Renal cortical epithelial cell (primary cell): ENCODE measurements at places on chromosomes 4 and X.

DNA sequence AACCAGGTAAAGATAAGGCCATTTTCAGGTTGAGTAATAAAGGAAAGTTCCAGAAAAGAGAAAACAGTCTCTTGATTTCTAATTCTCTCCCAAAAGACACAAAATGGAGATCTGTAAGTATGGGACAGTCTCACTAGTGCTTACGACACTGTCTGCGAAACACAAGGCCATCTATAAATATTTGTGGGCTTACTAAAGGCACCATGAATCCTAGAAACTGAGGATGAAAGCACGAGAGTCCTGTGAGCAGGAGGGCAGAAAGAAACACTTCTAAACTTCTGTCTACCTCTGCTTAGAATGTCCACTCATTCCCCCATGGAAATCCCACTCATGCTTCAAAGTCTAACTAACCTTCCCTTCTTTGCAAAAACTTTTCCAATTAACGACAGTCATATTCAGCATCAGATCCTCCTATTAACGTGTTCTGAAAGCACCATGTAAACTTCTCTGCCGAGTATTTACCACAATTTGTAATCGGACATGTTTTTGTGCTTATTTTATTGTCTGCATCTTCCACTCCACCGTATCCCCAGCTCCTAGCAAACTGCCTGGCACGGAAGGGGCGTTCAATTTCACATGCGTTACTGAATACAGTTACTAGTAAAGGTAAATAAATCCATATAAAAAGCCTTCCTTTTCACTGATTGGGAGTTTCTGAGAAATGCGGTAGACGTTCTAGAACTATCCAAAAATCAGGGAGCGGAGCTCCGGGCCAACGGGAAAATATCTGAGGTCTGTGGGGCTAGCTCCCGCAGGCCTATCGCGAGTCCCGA is 665 bp downstream of the PSMD10 start:
- DNase-seq = peak; percentile 33

DNA sequence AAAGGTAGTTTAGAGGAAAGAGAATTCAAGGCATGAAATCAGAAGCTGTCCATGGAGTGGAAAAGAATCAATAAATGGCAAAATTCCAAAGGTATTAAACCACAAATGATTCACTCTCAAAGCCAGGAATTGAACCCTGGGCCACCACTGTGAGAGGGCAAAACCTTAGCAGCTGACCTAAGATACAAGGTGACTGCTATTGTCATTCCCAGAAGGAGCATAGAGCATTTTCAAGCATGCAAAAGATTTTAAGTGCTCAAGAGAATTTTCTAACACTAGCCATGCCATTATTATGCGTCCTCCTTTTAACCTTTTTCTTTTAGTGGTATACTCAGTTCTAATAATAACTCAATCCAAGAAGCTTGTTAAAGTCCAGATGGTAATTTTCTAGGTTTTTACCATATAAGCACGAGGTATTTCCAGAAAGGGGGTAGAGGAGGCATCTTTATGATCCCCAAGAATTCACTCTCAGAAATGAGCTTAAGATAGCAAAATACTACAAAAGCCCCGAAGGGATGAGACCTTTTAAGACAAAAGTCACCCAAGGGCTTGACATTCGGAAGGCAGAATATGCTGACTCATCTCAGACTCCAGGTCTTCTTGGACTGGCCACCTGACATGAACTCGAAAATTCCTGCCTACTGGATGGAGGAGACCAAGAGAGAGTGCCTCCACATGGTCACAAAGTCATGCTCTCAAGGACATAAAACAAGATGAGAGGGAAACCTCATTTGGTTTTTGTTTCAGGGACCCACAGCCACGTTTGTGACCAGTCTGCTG is 13.8 kb upstream of the PAGE5 start:
- no peak for DNase-seq

- peak; percentile 98 for DNase-seq
Measured at GRCh38 chr4:24210332-24210902, 320.6 kb upstream of the PPARGC1A start.

DNA sequence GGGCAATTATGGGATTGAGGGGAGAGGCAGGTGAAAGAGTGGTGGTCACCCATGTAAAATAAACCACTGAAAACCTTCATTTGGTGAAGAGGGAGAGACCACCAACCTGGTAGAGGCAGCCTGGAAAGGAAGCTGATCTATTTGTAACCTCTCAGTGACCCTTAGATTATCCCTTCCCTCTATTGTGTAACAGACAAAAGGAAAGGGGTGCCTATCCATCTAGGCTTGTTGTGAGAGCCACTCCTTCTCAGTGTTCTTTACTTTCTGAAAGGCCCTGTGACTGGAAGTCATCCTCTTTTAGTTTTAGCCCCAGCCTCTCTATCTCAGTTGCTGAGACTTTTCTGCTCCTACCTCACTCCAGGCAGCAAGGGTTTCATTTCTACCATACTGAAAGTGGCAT is 142.4 kb downstream of the TMEM164 start:
- no peak for DNase-seq

- DNase-seq = no peak
Measured at GRCh38 chr4:40253906-40254305, 57.1 kb downstream of the RHOH start.

DNA sequence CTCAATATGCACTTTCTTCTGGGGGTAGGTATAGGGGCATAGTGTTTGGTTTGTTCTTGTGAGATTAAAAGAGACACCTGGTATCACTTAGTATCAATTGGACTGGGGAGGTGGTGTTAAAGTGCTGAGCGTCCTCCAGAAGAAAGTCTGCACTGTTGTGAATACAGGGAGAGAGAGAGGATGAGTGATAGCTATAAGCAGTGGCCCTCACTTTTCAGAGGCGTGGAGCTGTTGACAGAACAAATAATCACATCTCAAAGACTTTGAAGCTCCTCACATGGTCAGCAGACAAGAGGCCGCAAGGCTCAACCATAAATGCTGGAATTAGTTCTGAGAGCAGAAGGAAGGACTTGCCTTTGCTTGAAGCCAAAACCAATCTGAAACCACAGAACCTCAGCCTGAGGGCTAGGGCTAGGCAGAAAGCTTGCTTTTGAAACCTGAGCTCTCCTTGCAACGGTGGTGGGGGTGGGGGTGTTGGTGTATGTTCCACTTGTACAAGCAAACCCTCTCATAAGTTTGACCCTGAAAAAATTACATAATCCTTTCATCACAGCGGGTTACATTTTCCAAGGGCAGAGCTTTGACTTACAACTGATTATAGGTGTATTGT is 123.2 kb upstream of the SCML1 start:
- DNase-seq = peak; percentile 80

DNA sequence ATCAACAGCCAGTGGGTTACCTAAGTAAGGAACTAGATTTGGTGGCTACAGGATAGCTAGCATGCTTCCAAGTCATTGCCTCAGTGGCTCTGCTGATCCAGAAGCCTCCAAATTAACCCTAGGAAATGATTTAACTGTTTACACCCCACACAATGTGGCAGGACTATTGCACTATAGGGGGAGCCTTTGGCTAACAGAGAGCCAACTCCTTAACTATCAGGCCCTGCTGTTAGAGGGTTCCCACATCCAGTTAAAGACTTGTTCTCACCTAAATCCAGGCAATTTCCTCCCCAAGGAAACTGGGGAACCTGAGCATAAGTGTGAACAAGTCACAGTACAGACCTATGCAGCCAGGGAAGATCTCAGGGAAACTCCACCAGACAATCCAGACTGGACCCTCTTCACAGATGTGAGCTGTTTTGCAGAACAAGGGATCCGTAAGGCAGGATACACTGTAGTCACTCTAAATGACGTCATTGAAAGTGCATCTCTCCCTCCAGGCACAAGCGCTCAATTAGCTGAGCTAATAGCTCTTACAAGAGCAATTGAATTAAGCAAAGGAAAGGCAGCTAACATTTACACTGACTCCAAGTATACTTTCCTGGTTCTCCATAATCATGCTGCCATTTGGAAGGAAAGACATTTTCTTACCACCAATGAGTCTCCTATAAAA is 185.3 kb upstream of the SPOCK3 start:
- no peak for DNase-seq

DNA sequence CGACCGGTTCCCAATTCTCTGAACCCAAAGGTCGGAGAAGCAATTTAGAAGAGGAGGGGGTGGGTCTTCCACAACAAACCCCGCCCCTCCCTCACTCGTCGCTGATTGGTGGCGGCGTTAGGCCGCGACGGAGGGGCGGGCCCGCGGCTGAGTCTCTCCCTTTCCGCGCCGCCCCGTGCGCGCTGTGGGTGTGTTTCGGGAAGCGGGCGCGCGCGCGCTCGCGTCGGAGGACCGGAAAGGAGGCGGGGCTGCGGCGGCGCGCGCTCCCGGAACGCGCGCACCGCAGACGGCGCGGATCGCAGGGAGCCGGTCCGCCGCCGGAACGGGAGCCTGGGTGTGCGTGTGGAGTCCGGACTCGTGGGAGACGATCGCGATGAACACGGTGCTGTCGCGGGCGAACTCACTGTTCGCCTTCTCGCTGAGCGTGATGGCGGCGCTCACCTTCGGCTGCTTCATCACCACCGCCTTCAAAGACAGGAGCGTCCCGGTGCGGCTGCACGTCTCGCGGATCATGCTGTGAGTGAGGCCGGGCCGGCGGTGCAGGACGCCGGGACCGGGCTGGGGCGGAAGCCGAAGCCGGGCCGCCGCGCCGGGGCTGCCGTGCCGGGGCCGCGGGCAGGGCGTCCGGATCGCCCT is at the start of gene SPCS3:
TSS of gene SPCS3 (plus strand) at position 263 of the 636 bp plus-strand sequence. CDS start at position 374, 111 bp downstream.
- peak; percentile 76 for DNase-seq

DNA sequence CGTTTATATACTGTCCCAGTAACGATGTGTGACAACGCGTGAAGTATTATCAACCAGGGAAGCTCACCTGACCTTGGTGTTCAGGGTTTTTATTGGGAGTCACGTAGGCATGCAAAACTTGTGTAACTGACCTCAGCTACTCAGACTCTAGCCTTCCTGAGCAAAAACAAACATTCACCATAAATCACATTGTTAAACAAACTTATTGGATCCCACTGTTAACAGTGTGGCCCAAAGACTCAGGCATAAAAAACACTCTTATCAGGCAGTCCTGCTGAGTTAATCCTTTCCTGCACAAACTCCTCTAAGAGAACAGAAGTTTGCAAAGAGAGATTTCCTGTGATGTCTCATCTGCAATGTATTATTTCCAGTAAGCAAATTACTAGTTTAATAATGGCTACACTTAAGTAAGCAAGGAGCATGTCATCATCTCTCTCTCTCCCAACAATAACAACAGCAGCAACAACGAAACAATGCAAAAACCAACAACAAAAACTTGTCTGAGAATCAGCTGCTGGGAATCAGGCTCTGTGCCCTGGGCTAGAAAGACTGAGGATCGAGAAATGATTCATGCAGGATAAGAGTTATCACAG is 12.0 kb downstream of the GAGE1 start:
- no peak for DNase-seq

DNA sequence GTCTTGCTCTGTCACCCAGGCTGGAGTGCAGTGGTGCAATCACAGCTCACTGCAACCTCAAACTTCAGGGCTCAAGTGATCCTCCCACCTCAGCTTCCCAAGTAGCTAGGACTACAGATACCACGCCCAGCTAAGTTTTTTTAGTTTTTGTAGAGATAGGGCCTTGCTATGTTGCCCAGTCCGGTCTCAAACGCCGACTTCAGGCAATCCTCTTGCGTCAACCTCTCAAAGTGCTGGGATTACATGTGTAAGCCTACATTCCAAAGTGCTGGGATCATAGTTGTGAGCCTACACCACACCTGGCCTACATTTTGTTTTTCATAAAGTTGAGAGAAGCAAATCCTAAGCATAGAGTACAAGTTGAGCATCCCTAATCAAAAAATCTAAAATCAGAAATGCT is 42.2 kb downstream of the SMARCA5 start:
- DNase-seq = no peak

- peak; percentile 41 for DNase-seq
Measured at GRCh38 chr4:152862608-152863007, 73.5 kb upstream of the FHDC1 start.

DNA sequence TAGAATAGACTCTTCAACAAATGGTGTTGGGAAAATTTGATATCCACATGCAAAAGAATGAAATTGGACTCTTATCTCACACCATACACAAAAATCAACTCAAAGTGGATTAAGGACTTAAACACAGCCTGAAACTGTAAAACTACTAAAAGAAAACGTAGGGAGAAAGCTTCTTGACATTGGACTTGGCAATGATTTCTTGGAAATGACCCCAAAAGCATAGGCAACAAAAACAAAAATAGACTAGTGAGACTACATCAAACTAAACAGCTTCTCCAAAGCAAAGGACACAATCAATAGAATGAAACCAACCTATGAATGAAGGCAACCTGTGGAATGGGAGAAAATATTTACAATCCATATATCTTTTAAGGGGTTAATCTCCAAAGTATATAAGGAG is 94.7 kb upstream of the INTU start:
- no peak for DNase-seq

DNA sequence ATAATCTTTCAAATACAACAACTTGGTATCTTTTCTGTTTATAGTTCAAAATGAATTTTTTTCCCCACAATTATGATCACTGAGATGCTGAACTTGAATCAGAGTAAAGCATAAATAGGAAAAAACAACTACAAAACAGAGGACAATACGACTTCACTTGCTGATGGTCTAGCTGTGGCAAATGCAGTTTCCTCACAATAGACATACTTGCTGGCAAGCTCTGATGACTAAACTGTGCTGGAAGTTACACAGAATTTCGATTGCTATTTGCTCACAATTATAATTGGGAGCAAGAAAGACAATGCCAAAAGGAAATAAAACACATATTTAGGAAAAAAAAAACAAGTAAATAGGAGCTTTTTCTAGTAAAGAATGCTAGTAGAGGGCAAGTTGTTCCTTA is 14.7 kb downstream of the VEGFC start:
- peak; percentile 87 for DNase-seq

DNA sequence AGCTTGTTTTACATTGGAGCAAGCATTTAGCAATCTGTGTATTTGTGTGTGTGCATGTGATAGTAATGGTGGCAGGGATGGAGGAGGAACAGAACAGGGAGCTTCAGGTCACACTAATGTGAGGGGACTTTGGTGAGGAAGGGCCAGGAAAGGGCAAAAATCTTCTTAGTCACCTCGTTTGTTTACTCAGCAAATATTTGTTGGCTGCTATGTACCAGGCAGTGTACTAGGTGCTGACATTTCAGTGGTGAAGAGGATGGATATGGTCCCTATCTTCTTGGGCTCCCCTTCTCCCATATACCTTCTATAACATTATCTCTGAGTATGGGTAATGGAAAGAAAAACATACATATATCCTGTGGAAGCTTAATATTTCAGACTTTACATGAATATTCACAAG is 48.5 kb upstream of the HDAC8 start:
- DNase-seq = no peak

DNA sequence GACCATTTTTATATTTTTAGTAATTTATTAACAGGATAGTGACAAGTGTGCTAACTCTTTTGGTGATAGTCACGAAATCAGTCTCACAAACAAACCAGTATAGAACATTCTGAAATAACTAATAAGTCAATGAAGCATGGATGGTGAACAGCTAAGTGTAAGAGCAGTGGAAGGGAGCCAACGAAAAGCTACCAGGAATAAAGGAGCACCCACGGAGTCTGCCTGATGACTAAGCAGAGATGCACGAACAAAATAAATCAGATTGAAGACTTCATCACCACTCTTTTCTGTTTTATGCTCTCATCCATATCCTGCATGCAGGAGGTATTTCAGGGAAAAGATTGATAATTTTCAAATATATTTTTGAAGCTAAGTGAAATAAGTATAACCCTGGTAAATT is 891.1 kb upstream of the HS3ST1 start:
- DNase-seq = no peak
